Activated B cell treated with CpG ODN at 0.5 μM for 24 hours (primary cell): ENCODE measurements at places on chromosomes 2 and 18.

DNA sequence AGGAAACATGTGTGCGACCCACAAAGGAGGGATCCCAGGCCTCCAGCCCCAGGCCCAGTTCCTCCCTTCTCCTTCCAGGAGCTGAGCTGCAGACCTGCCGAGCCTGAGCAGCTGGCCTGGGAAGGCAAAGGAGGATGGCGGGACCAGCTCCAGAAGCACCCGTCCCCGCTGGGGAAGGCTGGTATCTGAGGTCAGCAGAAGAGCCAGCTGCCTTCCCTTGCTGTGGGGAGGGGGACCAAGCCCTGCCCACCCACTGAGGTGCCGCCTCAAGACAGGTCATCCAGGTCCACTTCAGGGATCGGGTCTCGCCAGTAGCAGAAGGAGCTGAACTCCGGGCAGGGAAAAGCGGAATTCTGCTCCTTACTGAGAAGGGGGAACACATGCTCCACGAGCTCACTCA is 73.2 kb downstream of the EMILIN2 start:
- DNase-seq = no peak

- DNase-seq = no peak
Measured at GRCh38 chr2:52311862-52312261, 1279.9 kb upstream of the NRXN1 start.

DNA sequence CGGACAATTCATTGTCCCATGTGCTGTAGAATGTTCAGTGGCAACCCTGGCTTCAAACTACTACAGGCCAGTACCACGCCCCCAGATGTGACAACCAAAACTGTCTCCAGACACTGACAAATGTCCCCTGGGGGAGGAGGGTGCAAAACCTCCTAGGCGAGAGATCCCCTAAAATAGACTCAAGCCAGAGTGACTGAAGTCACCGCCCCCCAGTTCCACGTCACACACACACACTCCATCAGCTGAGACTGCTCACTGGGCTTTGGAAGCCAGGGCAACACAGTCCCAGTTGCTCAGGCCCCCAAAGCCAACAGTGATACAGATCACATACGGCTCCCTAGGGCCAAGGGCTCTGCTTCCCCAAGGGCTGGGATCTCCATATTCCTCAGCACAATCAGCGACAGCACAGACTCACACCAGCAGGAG is 19.1 kb downstream of the HDAC4 start:
- DNase-seq = peak; percentile 70

GRCh38 chr2:202687276-202687675 is 52.5 kb downstream of the FAM117B start:
- no peak for DNase-seq

DNA sequence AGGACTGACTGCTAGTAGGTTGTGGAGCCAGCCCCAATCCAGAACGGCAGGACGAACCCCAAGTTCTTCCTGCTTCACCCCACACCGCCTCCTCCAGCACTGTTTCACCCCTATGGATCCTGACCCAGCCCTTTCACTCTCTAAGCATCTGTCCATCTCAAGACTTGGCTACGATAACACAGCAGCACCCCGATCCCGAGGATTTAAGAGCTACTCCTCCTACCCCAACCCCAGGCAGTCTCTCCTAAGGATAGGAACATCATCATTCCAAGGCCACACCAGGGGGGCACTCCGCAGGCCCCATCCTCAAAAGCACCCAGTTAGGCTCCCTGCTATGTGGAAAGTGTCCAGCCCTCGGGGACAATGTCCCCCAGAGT is 645 bp downstream of the KCTD18 start:
- no peak for DNase-seq

- DNase-seq = no peak
Measured at GRCh38 chr18:80204142-80204541, 43.2 kb downstream of the PARD6G start.

DNA sequence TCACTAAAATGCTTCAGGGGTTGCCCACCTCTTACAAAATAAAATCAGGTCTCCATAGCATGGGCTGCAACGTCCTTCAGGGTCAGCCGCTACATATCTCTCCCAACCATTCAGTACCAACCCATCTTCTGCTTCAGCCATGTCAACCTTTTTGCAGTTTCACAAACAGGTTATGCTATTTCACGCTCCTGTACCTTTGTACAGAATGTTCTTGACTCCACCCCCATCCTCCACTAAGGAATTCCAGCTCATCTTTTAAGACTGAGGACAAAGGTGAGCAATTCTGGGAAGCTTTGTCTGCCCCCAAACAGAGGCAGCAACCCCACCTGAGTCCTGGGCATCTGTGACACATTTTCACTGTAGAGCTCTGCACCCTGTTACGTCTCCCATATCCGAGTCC is 8.8 kb upstream of the EVA1A start:
- no peak for DNase-seq

DNA sequence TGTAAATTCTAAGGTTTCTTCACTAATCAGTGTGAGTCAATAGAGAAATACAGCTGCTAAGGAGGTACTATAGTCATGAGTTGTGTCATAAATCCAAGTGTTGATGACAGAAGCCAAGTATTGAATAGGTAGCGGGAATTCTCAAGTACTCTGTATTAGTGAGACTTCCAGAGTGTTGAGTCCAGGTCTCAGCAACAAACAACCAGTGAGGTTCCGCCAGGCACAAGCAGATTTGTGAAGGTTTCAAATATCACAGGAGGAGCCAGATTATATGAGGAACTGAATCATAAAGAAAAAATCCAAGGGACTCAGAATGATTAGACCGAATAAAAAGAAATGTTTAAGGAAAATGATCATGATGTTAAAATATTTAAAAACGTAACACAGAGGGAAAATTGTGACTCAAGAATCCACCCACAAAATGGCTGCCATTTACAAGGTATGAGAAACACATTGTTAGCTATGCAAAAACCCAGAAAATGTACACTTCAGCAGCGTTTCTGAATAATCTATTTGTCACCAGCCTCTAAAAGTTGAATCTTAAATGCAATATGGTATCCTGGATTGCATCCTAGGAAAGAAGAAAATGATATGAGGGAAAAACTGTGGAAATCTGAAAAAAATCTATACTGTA is 27.3 kb upstream of the EVA1A start:
- DNase-seq = no peak

DNA sequence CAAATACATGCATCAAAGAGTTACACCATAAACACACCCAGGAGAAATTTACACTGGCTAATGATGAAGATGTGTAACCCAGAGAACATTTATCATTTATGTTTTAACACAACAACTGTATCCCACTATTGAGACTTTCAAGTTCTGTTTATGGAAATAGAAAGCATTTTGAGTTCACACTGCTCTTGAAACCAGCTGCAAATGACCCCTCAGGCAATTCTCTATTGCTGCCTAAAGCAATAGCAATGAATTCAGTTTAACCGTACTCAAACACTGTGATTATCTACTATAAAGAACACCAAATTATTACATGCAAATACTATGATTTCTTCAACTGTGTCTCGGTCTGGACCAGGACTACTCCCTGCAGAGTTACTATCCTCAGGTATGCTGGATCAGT is 452.7 kb upstream of the NRXN1 start:
- DNase-seq = no peak

GRCh38 chr2:128012698-128013097 is 15.2 kb downstream of the SAP130 start:
- DNase-seq = no peak

- no peak for DNase-seq
Measured at GRCh38 chr18:77733292-77733903, 483.8 kb downstream of the GALR1 start.

DNA sequence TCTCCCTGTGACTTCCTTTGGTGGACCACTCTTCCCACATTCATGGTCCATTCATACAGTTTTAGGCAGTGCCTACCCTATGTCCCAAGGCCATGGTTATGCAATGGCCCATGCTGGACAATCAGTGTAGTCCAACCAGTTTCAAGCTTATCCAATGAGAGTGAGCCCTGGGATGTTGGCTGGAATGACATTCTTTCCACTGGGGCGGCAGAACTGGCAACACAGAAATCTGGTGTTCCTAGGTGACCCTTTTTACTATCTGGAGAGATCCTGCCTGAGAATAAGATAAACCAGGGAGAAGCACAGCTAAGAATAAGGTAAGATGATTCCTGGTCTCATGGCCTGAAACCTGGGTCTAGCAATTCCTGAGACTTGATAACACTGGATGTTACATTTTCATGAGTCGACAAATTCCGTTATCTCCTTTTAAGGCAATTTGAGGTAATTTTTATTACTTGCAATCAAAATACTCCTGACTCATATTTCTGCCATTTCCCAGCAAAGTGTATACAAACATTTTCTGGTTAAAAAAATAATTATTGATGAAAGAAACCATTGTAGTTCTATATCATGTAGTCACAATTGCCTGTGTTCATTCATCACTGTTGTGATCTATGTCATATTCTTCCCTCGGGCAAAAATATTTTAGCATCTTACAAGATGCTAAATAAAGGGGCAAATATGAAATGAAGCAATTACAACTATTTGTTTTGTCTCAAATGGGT is 271.5 kb upstream of the LYPD1 start:
- no peak for DNase-seq

DNA sequence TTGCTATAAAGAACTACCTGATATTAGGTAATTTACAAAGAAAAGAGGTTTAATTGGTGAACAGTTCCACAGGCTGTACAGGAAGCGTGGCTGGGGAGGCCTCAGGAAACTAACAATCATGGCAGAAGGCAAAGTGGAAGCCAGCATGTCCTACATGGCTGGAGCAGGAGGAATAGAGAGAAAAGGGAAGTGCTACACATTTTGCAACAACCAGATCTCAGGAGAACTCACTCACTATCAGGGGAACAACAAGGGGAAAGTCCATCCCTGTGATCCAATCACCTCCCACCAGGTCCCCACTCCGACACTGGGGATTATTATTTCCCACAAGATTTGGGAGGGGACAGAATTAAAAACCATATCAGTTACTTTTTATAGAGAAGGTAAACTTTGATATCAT is 273.5 kb upstream of the MMADHC start:
- no peak for DNase-seq

GRCh38 chr2:43186679-43187374 is 39.6 kb downstream of the ZFP36L2 start:
- DNase-seq = no peak

GRCh38 chr2:3520591-3520990 is 1.3 kb upstream of the ADI1 start:
- no peak for DNase-seq

- DNase-seq = no peak
Measured at GRCh38 chr2:151051574-151052220, 210.0 kb downstream of the RBM43 start.

- DNase-seq = no peak
Measured at GRCh38 chr2:233919938-233920337, 2.8 kb downstream of the TRPM8 start.

- DNase-seq = no peak
Measured at GRCh38 chr2:134272806-134273205, 18.9 kb downstream of the MGAT5 start.

GRCh38 chr18:53789376-53790247 is 434.9 kb downstream of the MBD2 start:
- DNase-seq = no peak

DNA sequence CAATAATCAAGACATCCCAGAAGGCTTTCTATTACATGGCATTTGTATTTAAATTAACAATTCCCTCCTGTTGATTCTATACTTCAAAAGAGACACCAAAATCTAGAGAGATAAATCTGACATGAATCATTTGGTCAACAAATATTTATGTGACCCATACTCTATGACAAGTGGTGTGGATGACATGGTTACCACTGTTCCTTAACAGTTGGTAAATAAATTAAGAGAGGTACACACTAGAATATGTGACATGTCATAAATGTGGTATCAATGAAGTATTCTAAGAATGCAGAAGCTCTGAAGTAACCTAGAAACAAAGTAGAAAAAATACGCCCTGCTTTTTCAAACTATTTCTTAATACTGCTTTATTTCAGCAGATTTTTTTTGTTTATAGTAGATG is 255.4 kb downstream of the EXOC6B start:
- DNase-seq = no peak

DNA sequence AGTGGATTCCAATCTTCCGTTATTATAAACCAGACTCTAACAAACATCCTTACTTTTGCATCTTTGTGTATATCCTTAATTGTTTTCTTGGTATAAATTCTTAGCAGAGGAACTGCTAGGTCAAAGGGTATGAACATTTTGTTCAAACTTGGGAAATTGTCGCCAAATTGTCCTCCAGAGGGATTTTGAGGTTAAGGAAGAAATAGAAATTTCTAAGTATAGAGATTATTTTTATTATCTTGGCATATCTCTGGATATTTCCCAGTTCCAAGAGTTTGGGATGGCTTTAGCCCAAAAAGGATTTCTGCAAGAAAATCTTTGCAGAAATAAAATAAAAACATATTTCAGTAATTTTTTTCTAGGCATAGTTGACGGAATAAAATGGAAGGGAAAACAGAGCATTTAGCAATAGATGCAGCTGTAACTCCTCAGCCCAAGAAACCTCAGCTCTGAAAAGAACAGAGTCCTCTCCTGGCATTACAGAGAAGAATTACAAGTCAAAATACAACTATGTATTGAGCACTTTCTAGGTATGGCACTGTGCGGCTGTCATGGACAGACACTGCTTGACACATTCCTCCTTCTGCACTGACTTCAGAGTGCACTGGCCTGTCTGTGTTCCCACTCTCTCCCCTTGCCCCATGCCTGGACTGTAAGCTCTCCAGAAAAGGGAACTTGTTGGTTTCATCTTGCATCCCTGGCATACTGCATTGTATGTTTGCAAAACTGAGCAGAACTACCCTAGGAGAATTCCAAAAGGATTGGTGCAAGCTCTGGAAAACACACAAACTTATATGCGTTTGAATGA is 117.3 kb upstream of the STON1 start:
- no peak for DNase-seq

DNA sequence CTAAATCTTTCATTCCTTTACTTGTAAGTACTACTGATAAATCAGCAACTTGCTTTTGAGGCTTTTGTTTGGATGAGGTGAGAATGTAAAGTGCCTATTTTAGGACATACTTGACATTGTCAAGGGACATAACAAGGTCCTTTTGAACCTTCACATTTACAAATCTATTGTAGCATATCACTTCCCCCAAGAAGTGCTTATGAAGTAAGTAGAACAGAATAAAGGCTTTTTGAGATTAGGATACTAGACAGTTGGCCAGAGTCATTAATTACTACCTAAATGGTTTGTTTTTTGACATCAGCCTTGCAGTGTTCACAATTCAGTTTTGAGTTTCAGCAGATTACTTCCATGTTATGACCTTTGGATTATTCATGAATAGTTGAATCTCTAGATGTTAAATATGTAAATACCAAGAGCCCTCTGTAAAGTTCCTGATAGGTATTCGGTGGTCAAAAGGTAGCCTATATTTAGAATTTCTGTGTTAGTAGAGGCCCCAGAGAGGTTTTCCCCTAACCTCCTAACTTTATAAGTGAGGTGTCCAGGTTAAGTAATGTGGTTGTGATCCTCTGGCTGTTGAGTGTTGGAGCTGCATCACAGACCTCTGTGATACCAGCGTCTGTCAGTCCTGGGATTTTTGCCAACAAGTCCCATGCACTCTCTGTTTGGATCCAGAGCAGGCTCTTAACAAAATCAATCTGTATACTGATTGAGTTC is 67.2 kb downstream of the LCLAT1 start:
- no peak for DNase-seq
